ENCODE measurements at places on chromosomes 2 and 18. TPM values are rescaled to one million over a fixed set of nuclear protein-coding genes. Genes with fewer than 3 reads are reported as not detected.

Gene MROH2A
- total RNA-seq: not detected

GRCh38 chr2:197414039-197414438 is 20.8 kb downstream of the SF3B1 start:
- H3K4me1 ChIP-seq: peaks cover 2% of the 10 kb centered on the region
- H3K27ac ChIP-seq: no peak overlapping the region
- H3K27me3 ChIP-seq: no peaks in the 10 kb centered on the region

DNA sequence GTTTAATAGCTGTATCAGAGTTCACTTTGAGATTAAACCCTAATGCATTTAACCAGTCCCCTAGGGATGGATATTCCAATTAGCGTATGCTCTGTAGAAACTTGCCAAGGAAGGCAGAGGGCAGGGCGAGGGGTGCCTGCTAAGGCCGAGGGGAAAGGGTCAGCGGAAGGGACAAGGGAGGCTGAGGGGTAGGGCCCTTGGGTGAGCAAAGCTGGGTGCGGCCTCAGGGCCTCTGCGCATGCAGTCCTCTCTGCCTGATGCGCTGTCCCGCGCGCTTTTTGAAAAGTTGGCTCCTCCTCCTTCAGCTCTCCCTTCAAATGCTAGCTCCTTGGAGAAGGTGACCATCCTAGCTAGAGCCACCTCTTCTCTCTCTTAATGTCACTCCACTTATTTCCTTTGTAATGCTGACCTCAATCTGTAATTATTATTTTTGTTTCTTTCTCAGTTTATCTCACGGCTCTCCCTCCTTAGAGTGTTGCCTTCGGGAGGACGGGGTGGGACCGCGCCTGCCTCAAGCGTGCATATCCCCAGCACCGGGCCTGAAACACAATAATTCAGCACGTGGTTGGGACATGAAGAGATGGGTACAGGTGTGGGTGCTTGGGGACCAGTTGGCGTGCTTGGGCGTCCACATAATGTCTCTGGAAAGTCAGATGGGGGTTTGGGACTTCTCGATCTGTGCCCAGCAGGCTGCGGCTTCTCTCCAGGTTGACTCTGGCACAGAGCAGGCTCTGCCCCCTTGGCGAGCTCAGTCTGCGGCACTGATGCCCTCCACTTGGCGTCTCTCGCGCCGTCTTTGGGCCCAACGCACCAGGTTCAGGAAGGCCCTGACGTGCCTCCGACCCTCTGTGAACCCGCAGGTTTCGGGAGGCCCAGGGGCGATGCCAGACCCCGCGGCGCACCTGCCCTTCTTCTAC is 10.0 kb downstream of the ZAP70 start:
- peaks cover 69% of the 10 kb centered on the region for H3K4me1 ChIP-seq
- H3K36me3 ChIP-seq: peaks cover 66% of the 10 kb centered on the region
- no peak for DNase-seq
- H3K4me3 ChIP-seq: no peak overlapping the region

- H3K4me1 ChIP-seq: no peaks in the 10 kb centered on the region
- no peaks in the 10 kb centered on the region for H3K36me3 ChIP-seq
- no peak for DNase-seq
These were observed 9.5 kb upstream of the INSIG2 start for GRCh38 chr2:118078734-118079133.

DNA sequence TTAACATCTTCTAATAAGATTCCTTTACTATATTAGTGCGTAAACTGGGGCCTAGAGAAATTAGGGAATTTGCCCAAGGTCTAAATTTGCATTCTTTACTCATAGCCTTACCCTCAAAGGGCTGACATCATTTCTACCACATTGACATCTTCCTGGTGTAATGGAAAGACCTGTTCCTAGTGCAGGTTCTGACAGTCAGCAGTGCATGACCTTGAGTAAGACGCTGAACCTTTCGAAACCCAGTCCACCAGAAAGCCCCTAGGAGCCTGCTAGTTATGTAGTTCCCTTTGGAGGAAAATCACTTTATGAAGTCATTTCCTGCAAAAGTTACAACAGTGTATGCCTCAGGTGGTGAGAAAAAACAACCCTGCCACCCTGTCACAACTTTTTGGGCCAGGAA is 388.3 kb downstream of the TNS1 start:
- no peaks in the 10 kb centered on the region for H3K36me3 ChIP-seq
- peaks cover 41% of the 10 kb centered on the region for H3K4me1 ChIP-seq
- peak; percentile 48 for DNase-seq
- peak overlapping the region; percentile 19 for H3K27ac ChIP-seq

DNA sequence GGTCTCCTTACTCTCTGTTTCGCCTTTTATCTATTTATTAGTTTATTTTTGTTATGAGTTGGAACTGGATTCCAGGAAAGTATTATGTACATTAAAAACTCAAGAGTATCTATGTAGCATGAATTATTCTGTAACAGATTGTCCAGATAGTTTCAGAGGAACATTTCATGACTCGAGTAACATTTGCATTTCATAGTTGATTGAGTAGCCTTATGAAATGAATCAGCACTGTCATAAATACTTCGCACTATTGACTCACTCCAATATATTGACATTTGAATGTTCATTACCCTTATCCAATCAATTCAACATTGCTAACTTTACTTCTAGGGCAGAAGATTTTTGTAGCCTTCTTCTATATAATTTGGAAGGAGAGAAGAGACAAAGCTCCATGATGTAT is 11.3 kb upstream of the VRK2 start:
- no peaks in the 10 kb centered on the region for H3K27me3 ChIP-seq
- peaks cover 6% of the 10 kb centered on the region for H3K36me3 ChIP-seq
- no peak overlapping the region for H3K27ac ChIP-seq
- no peak overlapping the region for H3K4me3 ChIP-seq
- H3K4me1 ChIP-seq: peaks cover 4% of the 10 kb centered on the region

Gene SERPINB10
- not detected for total RNA-seq

Gene IL36G
- total RNA-seq: not detected

Gene CXCR1
- not detected for total RNA-seq

Gene SALL3
- not detected for total RNA-seq

GRCh38 chr2:27810455-27810854 is 38.9 kb downstream of the MRPL33 start:
- DNase-seq: no peak
- no peaks in the 10 kb centered on the region for H3K36me3 ChIP-seq
- H3K27me3 ChIP-seq: no peaks in the 10 kb centered on the region
- H3K4me3 ChIP-seq: no peak overlapping the region
- H3K4me1 ChIP-seq: peaks cover 1% of the 10 kb centered on the region

DNA sequence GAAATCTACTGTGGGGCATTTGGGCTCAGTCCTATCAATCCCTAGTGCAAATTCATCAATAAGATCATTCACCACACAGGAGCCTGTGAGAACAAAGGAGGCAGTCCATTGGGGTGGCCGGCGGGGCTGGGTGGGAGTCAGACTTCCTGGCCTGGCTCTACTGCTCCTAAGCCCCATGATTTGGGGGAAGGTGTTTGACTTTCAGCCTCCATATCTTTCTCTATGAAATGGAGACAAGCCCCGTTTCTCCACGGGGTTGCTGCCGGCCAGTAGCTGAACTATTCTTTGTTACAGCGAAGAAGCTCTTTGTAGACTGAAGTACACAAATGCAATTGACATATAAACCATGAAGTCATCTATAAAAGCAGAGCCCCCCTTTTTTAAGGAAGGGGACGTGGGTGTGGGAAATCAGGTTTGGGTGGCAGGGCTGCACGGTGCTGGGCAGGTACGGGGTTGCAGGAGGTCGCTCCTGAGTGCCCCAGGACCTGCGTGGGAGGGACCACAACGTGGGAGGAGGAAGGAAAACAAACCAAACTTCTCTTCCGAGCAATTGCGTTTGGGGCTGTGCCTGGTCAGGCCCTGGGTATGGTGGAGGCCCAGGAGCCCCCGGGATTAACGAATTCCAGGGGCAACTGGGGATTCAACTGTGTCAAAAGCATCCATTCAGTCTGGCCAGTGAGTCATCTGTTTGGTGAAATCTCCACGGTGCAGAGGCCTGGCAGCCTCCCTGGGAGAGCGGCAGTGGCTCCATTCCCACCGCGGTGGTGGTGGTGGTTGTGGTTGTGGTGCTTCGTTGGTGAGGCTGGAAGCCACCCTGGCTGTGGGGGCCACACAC is 18.2 kb downstream of the FBLN7 start:
- no peaks in the 10 kb centered on the region for H3K27me3 ChIP-seq
- H3K27ac ChIP-seq: peak overlapping the region; percentile 74
- DNase-seq: peak; percentile 64

DNA sequence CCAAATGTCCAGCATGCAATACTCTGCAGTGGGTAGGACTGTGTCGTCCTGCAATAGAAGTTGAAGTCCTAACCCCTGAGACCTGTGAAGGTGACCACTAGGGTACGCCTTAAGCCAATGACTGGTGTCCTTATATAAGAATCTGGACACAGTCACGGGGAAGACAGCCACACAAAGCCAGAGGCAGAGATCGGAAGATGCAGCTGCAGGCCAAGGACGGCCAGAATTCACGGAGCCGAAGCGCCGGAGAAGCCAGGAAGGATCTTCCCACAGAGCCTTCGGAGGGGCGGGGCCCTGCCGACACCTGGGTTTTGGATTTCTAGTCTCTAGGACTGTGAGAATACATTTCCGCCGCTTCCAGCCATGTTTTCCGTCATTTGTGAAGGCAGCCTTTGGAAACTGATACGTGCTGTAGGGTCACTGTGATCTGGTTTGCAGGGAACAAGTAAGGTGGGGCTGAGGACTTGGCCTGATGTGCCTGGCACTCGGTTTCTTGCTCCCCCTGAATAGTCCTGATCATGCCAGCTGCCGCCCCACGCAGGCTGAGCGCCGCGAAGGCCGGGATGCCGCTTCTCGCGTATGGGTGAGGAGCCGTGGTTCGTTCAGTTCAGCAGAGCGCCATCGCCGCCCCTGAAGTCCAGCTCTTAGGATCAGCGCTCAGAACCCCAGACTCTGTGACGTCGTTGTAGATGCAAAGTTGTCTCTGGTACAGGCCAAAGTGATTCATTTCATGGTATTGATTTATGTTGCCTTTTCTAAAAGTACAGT is 38.7 kb downstream of the PTGR3 start:
- no peak for DNase-seq
- H3K27me3 ChIP-seq: peaks cover 5% of the 10 kb centered on the region
- peaks cover 3% of the 10 kb centered on the region for H3K4me1 ChIP-seq
- no peak overlapping the region for H3K27ac ChIP-seq

- H3K4me1 ChIP-seq: no peaks in the 10 kb centered on the region
- H3K4me3 ChIP-seq: no peak overlapping the region
- DNase-seq: no peak
These were observed 46.3 kb upstream of the APCDD1 start for GRCh38 chr18:10408131-10408530.
